ENCODE measurements at places on chromosomes 2 and 18.

DNA sequence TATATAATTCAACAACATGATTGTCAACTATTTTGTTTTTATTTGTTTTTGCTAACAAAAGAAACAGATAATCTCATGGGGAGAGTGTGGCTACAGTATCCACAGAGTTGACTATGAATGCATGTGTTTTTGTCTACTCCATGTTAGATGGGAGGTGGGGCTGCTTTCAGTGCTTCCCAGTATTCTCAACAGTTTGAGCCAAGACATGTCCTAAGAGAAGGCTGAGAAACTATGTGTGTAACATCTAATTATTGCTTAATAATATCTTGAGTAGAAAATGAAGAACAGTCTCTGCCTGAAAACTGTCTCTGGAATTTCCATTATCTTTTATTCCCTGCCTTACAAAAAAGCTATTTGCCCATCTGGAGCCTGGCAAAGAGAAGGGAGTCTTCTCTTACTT is 178.8 kb upstream of the MMADHC start:
- no peak for DNase-seq

DNA sequence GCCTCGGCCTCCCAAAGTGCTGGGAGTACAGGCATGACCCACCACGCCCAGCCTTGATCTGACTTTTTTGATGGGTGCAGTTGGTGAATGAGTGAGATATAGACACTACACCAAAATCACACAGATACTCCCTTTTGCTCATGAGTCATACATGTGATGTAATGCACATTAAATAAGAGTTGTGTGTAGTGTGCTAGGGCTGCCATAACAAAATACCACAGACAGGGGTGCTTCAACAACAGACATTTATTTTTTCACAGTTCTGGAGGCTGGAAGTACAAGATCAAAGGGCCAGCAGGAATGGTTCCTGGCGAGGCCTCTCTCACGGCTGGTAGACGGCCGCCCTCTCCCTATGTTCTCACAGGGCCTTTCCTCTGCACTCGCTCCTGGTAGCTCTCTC is 46.6 kb downstream of the GBX2 start:
- DNase-seq, result no peak

- DNase-seq, result no peak
These were observed 1.4 kb downstream of the CAD start for GRCh38 chr2:27218614-27219013.

DNA sequence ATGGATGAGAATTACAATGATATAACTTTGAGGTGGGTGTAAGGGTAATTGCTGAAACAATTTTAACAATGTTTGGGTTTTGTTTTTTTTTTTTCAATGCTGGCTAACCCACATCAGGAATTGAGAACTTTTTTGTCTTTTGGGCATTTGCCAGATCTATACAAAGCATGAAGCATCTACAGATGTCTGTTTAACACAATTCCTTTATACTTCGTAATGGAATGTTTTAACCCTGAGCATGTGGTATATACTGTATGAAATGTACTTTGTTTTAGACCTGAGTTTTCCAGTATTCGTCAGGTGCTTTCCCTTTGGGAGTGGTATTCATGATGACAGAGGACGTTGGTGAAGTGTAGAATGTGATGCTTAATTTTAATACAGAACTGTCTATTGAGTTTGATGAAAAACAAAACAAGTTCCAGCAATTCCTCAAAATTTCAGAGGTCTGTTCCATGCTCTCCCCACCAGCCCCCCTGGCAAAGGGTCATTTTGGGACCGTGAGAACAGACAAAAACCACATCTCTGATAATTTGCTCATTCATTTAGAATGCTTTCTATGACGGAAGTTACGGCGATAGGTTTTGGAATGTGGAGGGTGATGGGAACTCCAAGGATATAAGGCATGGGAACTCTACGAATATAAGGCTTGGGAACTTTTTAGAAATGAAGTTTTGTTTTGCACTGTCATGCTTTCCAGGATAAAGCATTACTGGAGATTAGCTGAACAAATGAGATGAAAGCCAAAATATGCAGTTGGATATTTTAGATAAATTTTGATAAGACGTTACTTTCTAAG is 14.1 kb downstream of the LIMS1 start:
- no peak for DNase-seq

DNA sequence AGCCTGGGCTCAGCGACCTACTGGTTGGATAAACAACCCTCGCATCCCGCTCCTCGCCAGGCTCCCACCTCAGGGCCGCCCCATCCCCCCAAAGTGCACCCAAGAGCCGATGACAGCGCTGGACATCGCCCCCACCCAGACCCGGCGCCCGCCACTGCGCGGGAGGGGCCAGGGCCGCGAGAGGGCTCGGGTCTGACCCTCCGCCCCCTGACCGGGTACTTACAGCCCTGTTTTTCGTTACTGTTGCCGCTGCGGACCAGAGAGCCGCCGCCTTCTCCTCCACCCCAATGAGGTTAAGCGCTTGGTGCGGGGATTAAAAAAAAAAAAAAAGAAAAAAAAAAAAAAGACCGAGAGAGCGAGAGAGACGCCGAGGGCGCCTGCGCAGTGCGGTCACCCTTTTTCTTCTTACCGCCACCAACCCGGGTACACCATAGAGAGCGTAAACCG is at the start of gene CLASP1:
Gene CLASP1, minus strand, starts transcription at position 314 of the 447 bp plus-strand sequence. CDS start 43,567 bp downstream, outside the sequence.
- no peak for DNase-seq

- DNase-seq, result no peak
These were observed 10.2 kb downstream of the C18orf32 start for GRCh38 chr18:49476664-49477411.

DNA sequence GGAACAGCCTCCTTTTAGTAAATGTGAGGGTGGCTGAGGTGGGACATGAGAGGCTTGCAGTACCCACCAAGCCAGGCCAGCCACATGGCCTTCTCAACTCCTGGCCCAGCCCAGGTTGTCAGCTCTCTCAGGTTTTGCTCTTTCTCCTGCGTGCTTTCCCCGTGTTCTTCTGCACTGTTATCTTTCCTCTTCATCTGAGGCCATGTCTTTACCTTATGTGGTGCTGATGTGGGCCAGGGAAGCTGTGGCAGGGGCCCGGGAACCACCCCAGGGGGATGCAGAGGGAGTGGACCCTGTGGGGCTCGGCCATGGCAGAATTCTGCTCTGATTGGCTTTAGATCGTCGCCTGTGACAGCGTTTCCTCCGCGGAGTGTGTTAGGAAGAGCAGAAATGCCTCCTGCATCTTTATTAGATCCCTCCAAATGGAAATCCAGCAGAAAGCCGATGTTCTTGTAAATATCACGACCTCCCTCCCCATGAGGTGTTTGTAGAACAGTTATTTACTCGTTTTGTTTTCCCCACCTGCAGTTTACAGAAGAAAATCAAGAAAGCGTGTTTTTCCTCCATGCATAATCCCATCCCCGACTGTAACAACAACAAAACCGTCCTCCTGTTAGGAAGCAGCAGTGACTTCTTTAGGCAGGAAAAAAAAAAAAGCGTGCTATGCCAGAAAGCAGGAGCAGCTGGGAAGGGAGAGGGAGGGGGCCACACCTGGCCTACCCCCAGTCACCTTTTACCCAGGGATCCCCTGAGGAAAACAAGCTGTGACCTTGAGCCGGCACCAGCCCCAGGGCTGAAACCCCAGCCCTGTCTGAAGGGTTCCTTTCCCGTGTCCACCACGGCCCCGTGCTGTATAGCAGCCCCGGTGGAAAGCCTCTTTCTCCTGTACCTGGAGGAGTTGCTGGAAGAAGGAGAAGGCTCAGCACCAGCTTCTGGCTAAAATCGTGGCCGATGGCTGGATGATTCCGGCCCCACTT is 54.8 kb downstream of the HPCAL1 start:
- peak; percentile 21 for DNase-seq

GRCh38 chr2:60423505-60423904 is 129.9 kb downstream of the BCL11A start:
- DNase-seq, result no peak

DNA sequence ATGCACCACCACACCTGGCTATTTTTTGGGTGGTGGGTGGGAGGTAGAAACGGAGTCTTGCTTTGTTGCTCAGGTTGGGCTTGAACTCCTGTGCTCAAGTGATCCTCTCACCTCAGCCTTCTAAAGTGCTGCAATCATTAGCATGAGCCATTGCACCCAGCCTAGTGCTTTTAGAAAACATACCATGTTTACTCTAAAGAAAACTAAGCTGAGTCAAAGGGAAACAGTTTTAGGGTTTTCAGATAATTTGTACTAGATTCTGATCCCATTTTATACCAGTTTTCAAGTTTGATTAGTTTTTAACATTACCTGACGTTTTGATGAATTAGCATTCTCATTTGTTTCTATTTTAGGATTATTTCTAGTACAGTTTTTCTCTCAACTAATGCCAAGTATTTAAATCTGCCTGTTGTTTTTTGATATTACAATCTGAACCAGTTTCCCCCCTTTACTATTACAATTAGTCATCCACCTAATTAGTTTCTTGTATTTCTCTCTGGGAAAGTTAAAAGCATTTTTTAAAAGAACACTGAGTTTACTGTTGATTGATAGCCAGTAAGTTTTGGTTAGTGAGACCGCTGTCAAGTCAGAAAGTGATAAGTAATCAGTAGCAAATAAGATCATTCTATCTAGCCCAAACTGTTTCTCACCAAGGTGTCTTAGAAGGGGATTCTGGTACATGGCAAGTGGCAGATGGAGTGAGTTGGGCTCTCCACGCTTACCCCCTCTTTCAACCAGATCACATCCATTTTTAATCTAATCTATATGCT is 24.2 kb upstream of the TBR1 start:
- DNase-seq, result no peak

DNA sequence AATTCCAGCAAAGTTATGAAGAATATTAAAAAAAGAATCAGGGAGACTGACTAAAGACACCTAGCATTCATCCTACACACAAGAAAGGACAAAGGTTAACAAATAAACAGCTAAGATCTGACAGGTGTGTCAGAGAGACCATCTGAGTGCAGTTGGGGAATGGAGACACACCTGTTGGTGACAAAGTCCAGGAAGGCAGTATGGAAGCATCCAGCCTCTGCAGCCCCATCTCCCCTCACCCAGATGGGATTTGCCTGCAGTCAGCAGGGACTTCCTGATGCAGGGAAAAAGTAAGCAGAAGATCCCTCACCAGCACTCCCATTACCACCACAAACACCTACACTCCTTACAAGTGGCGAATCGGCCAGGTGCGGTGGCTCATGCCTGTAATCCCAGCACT is 37.9 kb downstream of the USP34 start:
- no peak for DNase-seq

DNA sequence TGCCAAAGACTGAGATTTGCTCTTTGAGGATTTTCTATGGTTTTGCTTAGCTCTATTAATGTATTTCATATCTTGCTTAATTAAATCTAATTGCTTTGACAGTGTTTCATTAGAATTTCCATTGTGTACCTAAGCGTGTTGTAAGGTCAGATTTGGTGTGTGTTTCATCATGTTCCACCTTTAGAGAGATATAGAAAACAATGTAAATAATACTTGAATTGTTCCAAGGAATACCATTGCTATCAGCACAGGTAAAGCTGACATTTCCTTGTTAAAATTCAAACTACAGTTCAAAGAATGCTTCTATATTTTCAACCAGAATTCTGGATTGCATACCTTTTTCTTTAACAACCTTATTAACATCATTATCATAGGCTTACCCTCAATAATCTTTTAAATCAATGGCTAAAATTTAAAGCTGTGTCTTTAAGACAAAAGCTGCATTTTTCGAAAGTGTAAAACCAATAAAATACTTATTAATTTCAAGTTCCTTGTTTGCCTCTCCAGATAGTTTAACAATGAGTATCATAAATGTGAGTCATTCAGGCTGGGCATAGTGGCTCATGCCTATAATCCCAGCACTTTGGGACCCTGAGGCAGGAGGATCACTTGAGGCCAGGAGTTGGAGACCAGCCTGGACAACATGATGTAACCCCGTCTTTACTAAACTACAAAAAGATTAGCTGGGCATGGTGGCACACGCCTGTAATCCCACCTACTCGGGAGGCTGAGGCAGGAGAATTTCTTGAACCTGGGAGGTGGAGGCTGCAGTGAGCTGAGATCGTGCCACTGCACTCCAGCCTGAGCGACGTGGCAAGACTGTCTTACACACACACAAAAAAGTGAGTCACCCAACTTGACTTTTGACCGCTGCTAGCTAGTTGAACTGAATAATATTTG is 188.0 kb upstream of the PKDCC start:
- DNase-seq, result no peak

DNA sequence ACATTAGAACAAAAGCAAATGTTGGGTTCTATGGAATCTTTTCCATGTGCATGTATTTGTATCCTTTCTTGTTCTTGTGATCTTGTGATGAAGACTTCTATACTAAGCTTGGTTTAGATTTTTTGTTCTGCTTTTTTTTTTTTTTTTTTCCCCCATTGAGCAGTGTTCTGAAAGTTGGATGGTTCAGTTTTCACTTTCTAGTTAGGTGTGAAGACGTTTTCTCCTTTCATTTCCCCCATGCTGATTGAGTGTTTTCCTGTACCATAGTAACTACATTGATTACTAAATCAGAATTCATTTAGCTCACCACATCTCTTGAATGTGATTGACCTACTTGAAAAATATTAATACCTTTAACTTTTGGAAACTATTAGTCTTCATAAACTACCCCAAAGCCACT is 34.1 kb downstream of the NOP58 start:
- DNase-seq, result no peak

GRCh38 chr2:212906620-212907019 is 244.8 kb downstream of the IKZF2 start:
- no peak for DNase-seq

DNA sequence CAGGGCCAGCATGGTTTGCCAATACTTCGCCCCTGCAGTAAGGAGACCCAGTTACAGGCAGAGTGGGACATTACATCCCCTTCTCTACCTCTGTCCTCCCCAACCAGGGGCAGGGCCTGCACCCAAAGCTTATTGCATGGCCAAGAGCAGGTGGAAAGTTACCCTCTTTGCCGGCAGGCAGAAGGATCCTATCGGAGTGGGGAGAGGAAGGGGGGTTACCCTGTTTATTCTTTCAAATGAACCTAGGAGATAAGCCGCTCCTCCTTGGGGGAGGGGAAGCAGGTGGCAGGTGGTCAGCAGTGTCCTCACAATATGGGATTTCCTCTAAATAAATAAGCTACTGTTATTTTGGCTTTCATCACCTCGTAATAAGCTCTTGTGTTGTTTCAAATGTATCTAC is 53.9 kb downstream of the SPATS2L start:
- no peak for DNase-seq

DNA sequence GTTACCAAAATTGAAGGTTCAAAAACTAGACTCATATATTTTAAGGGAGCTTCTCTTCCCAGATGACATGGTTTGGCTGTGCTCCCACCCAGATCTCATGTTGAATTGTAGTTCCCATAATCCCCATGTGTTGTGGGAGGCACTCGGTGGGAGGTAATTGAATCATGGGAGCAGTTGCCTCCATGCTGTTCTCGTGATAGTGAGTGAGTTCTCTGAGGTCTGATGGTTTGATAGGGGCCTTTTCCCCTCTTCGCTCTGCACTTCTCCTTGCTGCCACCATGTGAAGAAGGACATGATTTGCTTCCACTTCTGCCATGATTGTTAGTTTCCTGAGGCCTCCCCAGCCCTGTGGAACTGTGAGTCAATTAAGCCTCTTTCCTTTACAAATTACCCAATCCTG is 140.1 kb downstream of the MAIP1 start:
- no peak for DNase-seq

- DNase-seq, result no peak
These were observed 16.4 kb upstream of the SERPINB13 start for GRCh38 chr18:63570721-63571120.

GRCh38 chr18:191725-192124 is 33.4 kb downstream of the USP14 start:
- DNase-seq, result no peak

- DNase-seq, result no peak
These were observed 19.6 kb upstream of the CABLES1 start for GRCh38 chr18:23115683-23116096.

GRCh38 chr2:38095079-38095995 is 19.4 kb upstream of the CYP1B1 start:
- DNase-seq, result no peak

GRCh38 chr2:240166761-240167587 is 26.5 kb upstream of the OTOS start:
- DNase-seq, result no peak

GRCh38 chr18:55245211-55245614 is 286.0 kb upstream of the CCDC68 start:
- DNase-seq, result no peak
